ENCODE measurements at places on chromosomes 4 and X.

DNA sequence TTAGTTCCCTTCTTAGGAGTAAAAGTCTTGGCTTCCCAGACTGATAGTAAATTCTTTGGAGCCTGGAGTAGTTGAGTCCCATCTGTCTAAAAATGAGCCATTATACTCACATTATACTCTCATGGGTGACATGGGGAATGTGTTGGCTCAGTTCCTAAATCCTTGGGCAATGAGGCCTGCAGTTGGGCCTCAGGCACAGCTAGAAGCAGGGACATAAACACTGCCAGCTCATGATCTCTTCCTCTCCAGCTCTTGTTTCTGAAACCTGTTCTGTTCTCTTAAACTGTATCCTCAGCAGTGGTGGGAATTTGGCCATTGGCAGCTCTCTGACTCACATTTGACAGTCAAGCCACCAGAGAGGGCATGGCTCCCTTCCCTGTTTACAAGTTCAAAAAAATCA, 212.5 kb downstream of the SPATA18 start:
- DNase-seq, result no peak

DNA sequence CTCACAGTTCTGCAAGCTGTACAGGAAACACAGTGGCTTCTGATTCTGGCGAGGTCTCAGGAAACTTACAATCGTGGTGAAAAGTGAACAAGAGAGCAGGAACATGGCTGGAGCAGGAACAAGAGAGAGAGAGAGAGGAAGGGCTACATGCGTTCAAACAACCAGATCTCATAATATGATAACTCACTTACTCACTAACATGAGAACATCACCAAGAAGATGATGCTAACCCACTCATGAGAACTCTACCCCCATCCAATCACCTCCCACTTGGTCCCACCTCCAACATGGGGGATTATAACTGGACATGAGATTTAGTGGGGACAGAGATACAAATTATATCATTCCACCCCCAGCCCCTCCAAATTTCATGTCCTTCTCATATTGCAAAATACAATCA, 9.8 kb upstream of the TLR1 start:
- no peak for DNase-seq

DNA sequence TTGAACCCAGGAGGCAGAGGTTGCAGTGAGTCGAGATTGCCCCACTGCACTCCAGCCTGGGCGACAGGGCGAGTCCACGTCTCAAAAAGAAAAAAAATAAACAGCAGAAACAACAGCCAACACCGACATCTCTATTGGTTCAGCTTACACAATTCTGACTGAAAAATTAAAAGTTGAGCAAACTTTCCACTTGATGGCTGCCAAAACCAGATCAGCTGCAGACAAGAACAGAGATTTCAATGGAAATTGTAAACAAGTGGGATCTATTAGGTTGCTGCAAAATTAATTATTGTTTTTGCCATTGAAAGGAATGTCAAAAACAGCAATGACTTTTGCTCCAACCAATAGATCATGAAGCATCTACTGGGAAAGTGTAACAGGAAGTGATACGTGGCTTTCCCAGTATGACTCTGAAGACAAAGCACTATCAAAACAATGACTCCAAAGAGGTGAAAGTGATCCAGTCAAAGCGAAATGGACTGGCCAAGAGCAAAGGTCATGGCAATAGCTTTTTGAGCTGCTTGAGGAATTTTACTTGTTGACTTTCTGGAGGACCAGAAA, 26.3 kb downstream of the UPF3B start:
- no peak for DNase-seq

GRCh38 chr4:177227636-177228035, 82.0 kb upstream of the NEIL3 start:
- DNase-seq, result no peak

GRCh38 chr4:31482691-31483090, 762.5 kb downstream of the PCDH7 start:
- no peak for DNase-seq

DNA sequence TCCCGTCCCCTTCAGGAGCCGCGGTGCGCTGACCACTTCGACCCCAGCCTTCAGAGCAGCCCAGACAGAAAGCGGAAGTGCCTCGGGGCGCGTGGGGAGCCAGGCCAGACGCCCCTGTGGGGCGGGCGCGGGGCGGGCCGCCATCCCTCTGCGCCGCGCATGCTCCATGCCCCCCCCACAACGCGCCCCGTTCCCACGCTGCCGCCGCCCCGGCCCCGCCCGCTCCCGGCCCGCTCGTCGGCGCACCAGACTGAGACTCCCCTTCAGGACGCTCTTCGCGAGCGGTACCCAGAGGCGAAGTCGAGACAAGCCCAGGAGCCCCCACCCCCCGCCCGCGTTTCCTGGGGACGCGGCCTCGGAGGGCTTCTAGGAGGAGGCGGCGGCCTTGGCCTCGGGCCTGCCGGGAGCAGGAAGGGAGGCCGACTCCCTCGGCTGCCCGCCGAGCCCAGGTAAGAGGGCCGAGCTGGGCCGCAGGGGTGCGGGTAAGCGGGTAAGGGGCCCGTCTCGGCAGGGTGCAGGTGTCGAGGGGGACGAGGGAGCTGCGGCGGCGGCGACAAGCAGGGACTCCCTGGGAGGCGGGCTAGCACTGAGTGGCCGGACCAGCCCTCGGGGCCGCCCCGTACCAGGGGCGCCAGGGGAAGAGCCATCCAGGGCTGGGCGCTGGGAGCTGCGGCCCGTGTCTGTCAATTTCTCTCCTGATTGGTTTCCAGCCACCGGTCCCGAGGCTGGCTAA, at the start of gene ZFP92:
Gene ZFP92, plus strand, starts transcription at position 218 of the 733 bp plus-strand sequence. CDS start 6,851 bp downstream, outside the sequence.
- peak; percentile 70 for DNase-seq

- peak; percentile 84 for DNase-seq
Observed at GRCh38 chr4:48653217-48654014, 126.7 kb downstream of the FRYL start.

- peak; percentile 17 for DNase-seq
Observed at GRCh38 chrX:786441-786881, 155.9 kb downstream of the SHOX start.

- no peak for DNase-seq
Observed at GRCh38 chr4:44756559-44756958, 30.2 kb upstream of the GNPDA2 start.

DNA sequence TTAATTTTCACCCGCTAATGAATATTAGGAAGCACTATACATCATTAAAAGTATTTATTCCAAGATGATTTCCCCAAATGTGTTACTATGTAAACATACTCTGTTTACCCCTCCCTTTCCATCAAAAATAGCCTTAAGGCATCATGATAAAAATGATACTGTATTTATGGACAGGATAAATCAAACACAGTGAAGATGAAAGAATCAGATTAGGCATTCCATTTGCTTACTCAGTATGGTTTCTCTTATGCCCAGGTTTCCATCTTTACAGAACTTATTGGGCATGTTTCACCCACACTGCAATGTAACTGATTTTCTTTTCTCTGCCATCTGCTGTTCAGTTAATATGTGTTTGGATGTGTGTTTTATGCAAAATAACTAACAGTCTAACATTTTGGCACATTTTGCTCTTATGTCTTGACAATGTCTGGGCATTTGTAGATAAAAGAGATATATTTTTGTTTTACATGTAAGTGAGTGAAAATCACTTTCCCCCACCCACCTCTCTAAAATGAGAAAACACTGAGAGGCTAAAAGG, 445.2 kb downstream of the RPA4 start:
- DNase-seq, result no peak

DNA sequence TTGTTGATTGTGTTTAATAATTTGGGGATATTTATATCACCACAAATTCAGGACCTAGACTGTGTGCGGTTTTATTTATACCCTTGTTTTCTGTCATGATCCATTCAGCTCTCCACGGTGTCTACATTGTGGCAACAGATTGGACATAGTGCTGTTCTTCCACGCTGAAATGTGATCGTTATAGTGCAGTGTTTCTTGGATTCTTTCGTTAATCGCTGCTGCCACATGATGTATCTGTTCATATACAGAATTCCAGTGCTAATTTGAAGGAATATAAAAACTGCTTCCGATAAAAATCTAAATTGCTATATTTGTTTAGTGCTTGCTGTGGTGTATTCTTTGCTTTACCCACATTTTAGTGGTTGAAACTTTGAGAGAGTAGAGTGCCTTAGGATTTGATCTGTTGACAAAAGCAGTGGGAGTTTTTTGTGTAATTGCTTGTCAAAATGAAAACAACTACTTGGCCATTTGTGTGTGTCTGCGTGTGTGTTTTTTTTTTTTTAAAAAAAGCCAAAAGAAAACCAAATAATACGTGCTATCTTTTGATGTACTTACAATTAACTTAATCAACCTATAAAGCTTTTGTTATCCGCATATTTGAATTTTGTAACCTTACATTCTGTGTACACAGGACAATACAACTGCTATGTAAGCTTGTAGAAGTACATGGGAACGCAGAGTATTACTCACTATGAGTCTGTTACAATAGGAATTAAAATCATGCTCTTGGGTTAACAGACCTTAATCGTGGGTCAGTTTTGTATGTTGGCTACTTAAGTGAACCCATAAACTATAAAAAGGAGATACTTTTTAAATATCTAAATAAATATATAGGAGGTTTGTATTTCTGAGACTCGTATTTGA, 353.3 kb downstream of the ARHGAP24 start:
- no peak for DNase-seq

DNA sequence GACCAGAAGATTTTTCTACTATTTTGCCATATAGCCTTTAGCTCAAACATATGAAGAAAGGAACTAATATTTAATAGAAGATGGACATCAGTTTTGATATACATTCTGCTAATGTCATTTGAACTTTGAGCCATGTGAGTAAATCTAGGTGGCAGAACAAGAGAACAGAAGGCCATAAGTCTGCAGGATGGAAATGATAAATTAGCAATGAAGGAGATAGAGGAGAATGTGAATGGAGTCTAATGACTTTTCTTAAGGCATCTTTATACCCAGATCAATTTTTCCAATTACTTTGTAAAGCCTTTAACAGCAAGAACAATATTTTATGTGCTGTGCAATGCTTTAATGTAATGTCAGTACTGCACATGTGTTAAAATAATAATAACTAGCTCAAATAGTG, 30.1 kb upstream of the ALG13 start:
- no peak for DNase-seq

GRCh38 chr4:96646146-96646545, 806.3 kb downstream of the PDHA2 start:
- no peak for DNase-seq

- no peak for DNase-seq
Observed at GRCh38 chrX:151765026-151765425, 30.5 kb downstream of the CNGA2 start.

DNA sequence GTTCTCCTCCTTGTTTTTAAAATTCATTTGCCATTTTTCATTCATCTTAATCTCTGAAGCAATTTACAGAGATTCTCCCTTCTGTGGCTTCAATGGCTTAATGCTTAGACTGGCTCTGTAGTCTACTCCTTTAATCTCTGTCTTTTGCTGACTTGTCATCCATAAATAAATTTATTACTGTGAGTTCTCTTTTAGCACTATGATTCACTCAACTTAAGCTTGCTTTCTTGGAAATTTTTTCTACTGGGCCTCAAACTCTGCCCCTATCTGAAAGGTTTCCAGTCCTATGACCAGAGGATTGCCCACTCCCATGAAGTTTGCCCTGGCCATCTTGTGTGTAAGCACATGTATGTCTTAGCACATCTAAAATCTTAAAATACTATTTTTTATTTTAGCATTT, 251.1 kb downstream of the DCLK2 start:
- DNase-seq, result no peak

DNA sequence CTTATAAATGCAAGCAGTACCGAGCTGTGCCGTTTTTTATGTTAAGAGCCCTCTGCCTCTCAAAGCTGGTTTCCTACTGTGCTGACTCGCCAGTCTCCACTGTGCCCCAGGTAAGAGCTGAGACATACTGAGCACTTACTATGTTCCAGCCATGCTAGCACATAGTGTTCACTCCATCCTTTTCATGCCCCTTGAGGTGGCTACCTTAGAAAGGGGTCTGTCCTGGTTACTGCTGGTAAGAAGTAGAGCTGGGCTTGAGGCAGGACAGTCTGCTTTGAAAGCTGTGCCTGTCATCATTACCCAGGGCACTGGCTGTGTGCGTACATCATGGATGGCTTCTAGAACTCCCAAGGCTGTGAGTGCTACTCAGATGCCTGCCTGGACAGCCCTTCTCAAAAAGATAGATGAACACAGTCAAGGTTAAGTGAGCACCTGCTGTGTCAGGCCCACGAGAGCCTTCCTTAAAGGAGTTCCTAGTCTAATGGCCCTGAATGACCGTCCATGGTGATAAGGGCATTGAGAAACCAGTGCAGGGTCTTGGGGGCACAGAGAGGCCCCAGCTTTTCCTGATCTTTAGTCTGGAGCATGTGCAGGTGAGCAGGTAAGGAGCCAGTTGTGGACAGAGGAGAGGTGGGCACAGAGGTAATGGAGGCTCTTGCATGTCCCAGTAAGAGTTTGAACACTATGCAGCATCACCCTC, 1.6 kb downstream of the STK32B start:
- no peak for DNase-seq

GRCh38 chr4:4948370-4948769, 70.9 kb downstream of the CYTL1 start:
- no peak for DNase-seq

DNA sequence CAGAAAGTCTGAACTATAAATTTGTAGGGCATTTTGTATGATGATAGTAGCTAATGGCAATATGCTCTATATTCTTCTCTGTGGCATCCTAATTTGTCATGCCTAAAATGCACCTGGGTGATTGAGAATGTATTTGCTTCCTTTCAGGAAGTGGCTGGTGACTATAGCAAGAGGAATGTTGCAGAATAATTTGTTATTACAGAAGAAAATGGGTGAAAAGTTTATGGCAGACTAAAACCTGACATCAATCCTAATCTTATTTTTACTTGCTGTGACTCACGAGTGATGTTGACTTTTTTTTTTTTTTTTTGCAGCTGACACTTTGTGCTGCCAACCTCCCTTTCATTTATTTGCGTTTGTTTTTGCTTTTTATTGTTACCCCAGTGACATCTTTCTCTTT, 141.1 kb downstream of the MSL3 start:
- no peak for DNase-seq

DNA sequence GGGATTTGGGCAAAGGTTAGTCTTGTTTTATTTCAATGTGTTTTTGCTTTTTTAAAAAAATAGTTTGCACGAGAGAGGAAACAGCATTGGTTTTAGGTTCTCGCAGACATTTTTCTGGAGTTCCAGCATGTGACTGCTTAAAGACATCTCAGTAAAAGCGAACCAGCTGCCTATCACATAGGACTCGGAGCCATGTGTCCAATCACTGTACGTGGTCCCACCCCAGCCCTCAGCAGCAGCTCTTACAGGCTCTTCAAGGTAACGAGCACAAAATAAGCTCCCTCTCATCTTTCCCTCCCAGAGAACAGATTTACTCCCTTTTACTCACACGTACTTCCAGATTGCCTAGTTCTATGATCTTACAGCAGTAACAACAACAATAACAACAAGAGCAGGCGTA, 68.7 kb downstream of the MCF2 start:
- no peak for DNase-seq

GRCh38 chrX:25029288-25029825, 13.6 kb upstream of the ARX start:
- no peak for DNase-seq

Measured in activated effector memory CD4-positive, alpha-beta T cell treated with anti-CD3 and anti-CD28 coated beads, Interleukin-2, amount 50 U/mL, for 16 hours (primary cell).